ENCODE measurements at places on chromosomes 4 and X.

- no peak for DNase-seq
Observed at GRCh38 chr4:3736806-3737205, 29.4 kb upstream of the ADRA2C start.

DNA sequence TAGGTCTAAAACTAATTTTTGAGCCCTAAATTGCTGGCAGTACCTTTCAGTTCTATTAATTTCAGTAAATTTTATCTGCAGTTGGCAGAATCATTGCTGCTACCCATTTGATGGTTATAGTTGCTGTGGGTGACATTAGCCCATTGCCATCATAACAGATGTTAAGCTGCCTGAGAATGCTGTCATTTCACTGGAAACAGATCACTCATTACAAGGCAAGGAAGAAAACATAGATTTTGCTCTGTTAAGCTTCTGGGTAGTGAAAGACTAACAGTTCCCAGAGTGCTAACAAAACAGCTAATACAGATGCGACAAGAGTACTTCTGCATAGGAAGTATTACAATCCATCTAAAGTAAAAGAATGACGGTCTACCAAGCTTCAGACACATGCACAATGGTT, 213.2 kb downstream of the SPANXN3 start:
- no peak for DNase-seq

DNA sequence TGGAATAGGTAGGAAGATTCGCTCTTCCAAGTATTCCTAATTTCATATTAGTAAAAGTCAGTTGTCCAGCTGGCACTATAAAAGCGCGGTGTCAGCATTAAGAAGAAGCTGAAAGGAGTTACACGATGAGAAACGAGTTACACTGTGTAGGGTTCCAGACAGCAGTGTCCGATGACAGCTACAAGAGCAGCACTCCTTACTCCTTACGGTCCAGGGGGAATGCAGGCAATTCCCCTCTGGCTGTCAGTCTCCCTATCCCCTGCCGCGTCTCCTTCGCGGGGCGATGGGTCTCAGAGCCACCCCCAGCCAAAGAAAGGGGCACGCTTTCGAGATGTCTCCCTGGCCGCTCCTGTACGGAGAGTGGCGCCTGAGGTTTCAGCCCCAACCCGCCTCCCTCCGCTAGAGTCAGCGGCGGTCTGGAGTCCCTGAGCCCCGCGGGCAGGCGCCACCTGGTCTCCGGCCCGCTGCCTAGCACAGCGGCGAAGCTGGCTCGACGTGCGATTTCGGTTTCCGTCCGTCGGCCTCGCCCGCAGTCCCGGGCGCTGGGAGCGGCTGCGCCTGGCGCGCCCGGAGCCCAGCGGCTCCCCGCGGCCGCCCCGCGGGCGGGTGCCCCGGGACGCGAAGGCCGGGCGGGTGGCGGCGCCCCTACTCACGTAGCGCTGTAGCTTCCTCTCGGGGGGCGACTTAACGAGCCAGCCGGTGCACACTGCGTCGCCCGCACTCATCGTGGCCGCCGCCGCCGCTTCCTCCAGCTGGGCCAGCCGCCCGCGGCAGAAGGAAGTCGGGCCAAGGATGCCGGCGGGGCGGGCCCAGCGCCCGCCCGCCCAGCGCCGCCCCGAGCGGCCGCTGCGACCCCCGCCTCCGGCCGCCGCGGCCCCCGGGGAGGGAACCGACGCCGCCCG, at the start of gene GAB3:
Gene GAB3 (minus strand): TSS at position 777 of the 902 bp plus-strand sequence. CDS start 52 bp downstream, at position 725.
- no peak for DNase-seq

DNA sequence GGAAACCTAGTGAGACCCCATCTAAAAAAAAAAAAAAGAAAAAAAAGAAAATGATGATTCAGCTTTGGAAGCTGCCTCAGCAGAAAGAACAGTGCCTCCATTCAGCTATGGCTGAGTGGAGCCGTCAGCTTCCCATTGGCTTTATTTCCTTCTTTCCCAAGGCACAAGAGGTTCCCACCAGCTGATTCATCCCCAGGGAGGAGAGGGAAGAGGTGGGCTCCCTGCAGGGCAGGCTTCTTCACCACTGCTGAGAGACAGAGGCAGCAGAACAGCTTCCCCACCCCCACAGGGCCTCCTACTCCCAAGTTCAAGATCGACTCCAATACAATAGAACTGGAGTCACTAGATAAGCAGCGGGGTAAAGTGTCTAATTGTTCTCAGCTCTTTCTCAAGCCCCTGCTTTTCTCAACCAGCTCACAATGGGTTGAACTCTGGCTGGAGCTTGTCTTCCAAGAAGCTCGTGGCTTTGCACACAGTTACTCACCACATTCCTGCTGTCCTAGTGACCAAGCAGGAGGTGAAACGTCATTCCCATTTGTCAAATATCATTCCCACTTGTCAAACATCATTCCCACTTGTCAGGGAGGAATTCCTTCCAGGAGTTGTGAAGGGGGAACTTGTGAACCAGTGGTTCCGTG, 47.8 kb downstream of the FHDC1 start:
- DNase-seq, result no peak

DNA sequence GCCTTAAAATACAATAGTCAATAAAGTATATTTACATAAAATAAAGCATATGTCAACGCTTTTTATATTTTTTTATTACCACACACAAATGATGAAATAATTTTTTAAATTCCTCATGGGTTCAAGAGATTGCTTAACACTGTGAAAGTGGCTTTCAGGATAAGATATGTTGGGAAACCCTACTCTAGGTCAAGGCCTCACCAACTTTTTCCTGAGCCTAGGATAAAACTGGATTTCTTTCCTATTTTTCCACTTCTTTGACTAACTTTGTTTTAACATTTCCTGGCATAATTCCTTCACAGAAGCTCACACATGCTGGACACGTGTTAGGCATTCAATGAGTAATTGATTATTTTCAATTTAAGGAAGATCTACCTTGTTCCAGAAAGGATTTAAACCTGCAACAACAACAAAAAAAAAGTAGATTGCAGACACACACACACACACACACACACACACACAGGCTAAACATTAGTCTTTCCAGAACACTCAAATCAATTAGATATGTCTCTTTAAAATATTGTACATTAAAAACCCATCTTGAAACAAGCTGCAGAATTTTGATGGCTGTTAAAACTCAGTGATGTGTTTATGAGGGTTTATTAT, 9.1 kb downstream of the KLB start:
- DNase-seq, result no peak

DNA sequence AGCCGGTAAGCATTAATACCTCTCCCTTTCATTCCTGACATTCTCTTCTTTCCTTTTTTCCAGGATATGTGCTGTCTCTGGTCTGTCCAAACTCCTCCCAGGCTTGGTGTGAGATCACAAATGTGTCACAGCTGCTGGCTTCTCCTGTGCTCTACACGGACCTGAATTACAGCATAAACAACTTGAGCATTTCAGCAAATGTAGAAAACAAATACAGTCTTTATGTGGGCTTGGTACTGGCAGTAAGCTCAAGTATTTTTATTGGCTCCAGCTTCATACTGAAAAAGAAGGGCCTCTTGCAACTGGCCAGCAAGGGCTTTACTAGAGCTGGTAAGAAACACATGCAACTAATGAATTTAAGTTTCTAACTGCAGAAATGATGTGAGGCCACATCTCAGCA, 8.4 kb downstream of the NIPAL1 start:
- DNase-seq, result no peak

GRCh38 chrX:55716937-55717336, 612 bp upstream of the RRAGB start:
- no peak for DNase-seq

- peak; percentile 15 for DNase-seq
Observed at GRCh38 chr4:185039508-185040273, 21.4 kb downstream of the HELT start.

GRCh38 chr4:86048426-86048825, 311.4 kb downstream of the MAPK10 start:
- DNase-seq, result no peak
